ENCODE measurements at places on chromosomes 5 and 9.

GRCh38 chr9:134223091-134223490, 58.7 kb upstream of the RNU6ATAC start:
- no peak for DNase-seq

- no peak for DNase-seq
Observed at GRCh38 chr9:114754581-114754980, 51.3 kb downstream of the TNFSF15 start.

DNA sequence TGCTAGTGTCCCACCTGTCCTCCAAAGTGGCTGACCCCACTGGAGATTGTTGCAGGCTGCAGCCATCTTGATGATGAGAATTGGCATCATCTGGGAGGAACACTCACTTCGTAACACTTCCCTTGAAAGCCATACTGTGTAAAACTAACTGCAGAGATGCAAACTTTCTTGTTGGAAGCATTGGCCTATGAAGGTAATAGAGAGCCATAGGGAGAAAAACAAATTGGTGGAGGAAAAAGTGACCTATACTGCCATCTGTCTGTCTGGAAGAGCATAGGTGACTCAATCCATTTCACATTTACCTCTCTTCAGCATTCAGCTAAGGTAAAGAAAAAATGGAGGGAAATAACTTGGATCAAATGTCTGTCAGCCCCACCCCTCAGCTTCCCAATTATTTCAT, 473.4 kb downstream of the NTRK2 start:
- no peak for DNase-seq

- DNase-seq: no peak
Observed at GRCh38 chr9:81819155-81819554, 109.1 kb upstream of the SPATA31D4 start.

DNA sequence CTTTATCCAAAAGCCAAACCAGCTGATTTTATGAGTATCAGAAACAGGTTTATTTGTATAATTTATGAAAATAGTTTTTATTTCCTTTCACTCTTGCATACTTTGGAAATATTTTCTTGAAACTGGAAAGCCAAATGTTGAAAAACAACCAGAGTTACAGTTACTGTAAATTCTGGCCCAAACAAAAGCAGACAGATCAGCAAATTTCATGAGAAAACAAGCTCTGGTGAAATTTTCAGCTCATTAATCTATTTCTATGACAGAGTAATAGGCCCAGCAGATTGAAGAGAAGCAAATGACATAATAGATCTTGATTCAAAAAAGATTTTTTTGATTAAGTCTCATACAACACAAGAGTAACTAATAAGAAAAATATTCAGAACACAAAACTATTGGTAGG, 182.7 kb downstream of the ENC1 start:
- DNase-seq: no peak
